ENCODE measurements at places on chromosomes 2 and 18.
A peak's percentile ranks its signal among the peaks of the same experiment; 100 is the strongest.

- peak; percentile 27 for DNase-seq
Measured at GRCh38 chr2:141968433-141968832, 162.4 kb downstream of the LRP1B start.

- DNase-seq, result peak; percentile 37
Measured at GRCh38 chr2:26401739-26402541, at the start of gene DRC1. Gene DRC1, plus strand, starts transcription at chr2:26401920. Its CDS starts 70 bp downstream, at chr2:26401990.

- DNase-seq, result no peak
Measured at GRCh38 chr2:2879071-2879470, 498.5 kb downstream of the EIPR1 start.

GRCh38 chr2:199716807-199717586 lies 134.0 kb downstream of the FTCDNL1 start:
- no peak for DNase-seq

- DNase-seq, result no peak
Measured at GRCh38 chr2:200624658-200625057, 38.8 kb downstream of the AOX1 start.

DNA sequence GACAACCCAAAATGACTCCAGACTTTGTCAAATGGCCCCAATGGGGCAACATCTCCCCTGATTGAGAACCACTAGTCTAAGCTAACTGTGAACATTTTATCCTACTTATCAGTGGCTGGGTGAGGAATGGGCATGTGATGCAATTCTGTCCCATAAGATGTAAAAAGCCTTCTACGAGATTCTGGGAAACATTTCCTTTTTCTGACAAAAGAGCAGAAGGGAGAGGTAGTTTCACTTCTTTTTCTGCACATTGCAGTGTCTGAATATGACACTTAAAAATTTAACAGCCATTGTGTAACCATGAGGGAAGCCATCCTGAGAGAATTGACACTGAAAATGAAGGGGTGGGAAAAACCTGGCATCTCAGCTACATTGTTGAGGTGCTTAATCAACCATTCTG lies 17.3 kb upstream of the MARCHF4 start:
- DNase-seq, result peak; percentile 78

GRCh38 chr18:43525169-43525568 lies 247.9 kb upstream of the SYT4 start:
- DNase-seq, result no peak

DNA sequence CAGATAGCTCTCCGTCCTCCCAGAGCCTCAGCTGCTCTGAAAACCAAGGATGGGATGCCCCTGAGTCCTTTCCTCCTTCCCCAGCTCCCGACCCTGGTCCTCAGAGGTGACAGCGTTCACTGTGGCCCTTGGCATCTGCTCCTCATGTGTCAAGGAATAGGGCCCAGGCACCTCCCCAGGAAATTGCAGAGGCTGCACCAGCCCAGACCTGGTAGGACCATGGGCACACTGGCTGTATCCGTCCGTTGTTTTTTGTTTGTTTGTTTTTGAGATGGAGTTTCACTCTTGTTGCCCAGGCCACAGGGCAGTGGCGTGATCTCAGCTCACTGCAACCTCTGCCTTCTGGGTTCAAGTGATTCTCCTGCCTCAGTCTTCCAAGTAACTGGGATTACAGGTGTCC lies 37.5 kb upstream of the SLC66A3 start:
- no peak for DNase-seq

- no peak for DNase-seq
Measured at GRCh38 chr2:234491897-234492296, 5.0 kb downstream of the ARL4C start.

GRCh38 chr18:4069183-4069582 lies 385.9 kb downstream of the DLGAP1 start:
- DNase-seq, result no peak

DNA sequence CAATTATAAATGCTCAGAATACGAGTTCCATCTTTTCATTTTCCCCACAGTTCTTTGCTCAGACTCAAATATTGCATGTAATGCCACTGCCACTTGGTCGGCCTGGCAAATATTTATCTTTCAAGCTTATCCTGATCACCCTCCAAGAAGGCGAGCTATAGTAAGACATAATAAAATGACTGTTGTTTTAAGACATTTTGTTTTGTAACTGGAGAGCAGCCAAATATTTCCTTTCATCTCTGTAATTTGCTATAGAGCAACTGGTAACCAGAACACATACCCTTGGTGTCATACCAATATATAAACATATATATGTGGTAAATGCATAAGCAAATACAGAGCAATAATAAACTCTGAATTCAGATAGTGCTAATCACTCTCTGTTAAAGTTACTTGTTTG lies 7.3 kb upstream of the ATL2 start:
- no peak for DNase-seq

GRCh38 chr2:38836791-38837190 lies 38.9 kb downstream of the DHX57 start:
- peak; percentile 28 for DNase-seq

DNA sequence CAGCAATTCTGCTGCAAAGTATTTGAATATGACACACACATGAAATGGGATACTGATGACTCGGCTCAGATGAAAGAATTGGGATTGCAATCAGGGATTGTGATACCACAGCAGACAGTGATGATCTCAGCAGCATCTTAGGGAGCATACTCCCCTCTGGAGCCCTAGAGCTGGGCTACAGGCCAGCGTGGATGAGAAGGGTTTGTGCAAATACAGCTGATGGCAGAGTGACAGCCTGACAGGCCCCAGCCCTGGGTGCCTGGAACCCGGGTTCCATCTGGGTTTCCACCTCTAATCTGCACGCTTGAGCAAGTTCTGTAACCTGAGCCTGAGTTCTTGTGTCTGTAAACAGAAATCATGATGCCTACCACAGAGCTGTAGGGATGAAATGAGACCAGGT lies 418.0 kb downstream of the LRATD1 start:
- no peak for DNase-seq

- no peak for DNase-seq
Measured at GRCh38 chr2:165474619-165475276, 5.2 kb downstream of the CSRNP3 start.

- no peak for DNase-seq
Measured at GRCh38 chr2:194270648-194271047, 1386.4 kb upstream of the SLC39A10 start.

GRCh38 chr2:207333599-207334300 lies 168.0 kb upstream of the KLF7 start:
- no peak for DNase-seq

GRCh38 chr18:10050956-10051355 lies 137.1 kb downstream of the VAPA start:
- DNase-seq, result no peak

DNA sequence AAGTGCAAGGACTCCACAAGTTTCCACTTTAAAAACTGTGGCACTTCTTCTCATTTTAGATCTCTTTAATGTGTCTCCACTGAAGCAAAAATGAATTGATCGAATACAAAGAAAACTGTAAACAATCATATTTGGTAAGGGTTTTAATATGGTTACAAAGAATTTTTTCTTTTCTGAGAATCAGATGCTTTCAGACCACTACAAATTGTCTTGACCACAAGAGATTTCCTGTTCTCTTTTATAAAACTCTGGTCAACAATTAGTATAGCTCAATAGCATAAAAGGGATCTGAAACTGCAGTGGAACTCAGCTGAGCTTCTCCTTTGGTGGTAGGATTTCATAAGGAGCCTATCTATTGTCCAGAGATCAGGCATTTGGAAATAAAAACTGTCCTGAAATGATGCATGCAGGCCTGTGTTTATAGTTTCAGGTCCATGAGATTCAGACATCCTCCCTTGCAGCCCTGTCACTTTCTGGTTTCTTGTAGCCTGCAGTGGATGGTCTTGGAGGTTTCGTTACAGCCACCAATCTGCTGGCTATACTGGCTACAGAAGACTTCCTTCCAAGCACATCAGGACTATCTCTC lies 120.0 kb downstream of the DOCK10 start:
- DNase-seq, result peak; percentile 77

GRCh38 chr18:40272630-40273231 lies 1682.3 kb upstream of the PIK3C3 start:
- no peak for DNase-seq

GRCh38 chr2:102639429-102639828 lies 20.1 kb downstream of the SLC9A2 start:
- DNase-seq, result no peak

- DNase-seq, result no peak
Measured at GRCh38 chr2:9236045-9236344, 29.4 kb downstream of the ASAP2 start.

DNA sequence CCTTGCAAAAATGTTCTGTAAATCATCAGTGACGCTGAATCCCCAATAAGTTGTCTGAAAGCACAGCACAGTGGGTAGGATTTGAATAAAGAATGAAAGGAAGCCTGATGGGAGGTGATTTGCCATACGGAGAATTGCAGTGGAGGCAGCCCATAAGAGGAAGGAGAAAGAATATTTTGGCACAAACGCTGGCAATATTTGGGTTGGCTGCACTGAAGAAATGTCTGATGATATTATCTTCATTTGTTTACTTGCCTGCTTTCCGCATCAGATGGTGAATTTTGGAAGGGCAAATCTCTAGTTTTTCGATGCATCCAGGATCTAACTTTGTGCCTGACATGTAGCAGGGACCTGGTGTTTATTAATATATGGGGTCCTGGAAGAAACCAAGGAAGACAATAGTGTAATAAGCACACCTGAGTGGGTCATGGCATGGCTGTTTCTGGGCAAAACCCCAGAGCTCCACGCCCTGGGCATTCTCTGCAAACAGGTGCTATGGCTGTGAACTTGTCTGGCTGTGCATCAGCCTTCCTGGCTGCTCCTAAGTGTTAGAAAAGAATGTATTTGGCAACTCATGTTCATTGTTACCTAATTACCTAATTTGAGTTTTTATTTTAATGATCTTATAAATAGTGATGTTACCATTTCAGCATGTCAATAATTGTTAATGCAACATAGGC lies 5.9 kb downstream of the GALR1 start:
- DNase-seq, result no peak

GRCh38 chr18:44733069-44733753 lies 52.5 kb downstream of the SETBP1 start:
- DNase-seq, result peak; percentile 64

- no peak for DNase-seq
Measured at GRCh38 chr2:222982909-222983265, 69.1 kb upstream of the KCNE4 start.

DNA sequence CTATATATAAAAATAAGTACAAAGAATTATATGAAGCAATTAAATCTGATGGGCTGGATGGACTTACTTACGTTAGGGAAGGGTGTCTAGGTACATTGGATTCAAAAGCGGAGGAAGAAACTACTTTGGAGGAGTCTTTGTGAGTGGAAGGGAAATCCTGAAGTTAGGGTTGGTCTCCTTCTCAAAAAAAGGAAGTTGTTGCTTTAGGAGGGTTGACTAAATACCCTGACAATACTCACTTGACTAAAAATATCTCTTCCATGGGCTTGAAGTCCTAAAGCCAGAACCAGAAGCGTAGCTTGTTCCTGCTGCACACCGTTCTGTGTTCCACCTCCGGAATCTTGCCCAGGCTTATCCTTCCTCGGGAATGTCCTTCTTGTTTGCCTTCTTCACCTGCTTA lies 143.3 kb upstream of the ZEB2 start:
- peak; percentile 89 for DNase-seq

DNA sequence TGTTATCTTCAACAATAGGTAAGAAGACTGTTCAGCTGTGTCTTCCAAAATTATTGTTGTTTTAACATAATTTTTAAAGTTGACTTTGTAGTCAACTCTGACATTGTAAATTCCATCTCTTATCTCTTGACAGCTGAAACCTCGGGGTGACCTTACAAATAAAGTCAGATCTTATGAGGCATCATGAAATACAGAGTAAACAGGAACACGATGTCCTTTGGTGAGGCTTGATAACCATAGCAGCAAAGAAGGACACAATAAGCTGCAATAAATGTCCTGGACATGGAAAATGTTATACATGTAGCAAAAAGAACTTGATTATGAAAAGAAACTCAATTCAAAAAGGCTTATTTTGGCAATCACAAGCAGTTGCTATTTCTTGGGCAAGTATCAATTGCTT lies 618.9 kb upstream of the SLC39A10 start:
- no peak for DNase-seq
